Neuronal stem cell (in vitro differentiated cells): ENCODE measurements at places on chromosomes 1 and 21.

- DNase-seq, result no peak
Observed at GRCh38 chr1:245991266-245991665, 515.8 kb downstream of the SMYD3 start.

GRCh38 chr1:202316186-202316585 lies 25.6 kb downstream of the UBE2T start:
- DNase-seq, result no peak

GRCh38 chr1:114347431-114348209 lies 163.4 kb downstream of the TRIM33 start:
- DNase-seq, result no peak

DNA sequence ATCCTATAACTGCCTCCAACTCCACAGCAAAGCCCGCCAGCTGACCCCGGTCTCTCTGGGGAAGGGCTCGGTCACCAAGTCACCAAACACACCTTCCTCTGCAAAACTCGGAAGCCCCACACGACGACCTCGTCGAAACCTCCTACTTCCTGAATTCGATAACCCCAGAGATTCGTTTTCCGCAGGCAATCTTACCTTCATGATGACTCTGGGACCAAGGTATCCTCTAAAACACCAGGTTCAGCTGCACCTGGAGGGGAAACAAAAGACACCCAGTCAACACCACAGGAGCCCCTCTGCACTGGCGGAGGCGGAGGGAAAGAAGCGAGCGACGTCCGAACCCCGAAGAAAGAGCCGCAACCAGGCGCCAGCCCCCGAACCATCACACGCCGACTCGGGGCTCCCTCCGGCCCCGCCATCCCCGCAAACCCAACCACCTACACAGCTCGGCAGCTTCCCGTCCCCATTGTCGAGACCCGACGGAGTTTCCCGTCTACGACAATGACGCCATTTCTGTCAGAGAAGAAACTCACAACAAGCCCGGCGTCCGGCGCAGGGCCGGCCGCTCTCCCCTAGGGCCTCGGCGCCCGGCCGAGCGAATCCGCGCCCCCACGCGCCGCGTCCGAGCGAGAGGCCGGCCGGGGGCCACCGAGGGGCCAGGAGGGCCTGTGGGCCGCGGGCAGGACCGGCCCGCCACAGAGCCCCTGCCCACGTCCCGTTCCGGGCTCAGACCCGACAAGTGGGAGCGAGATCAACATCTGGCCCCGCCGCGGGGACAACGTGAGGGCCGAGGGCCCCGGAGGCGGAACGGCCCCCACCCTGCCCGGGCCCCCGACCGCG lies 1.0 kb downstream of the ARID4B start:
- DNase-seq, result peak; percentile 17

GRCh38 chr1:203744075-203744972 lies 20.7 kb upstream of the LAX1 start:
- no peak for DNase-seq

GRCh38 chr21:18960306-18960705 lies 556.7 kb upstream of the TMPRSS15 start:
- DNase-seq, result no peak

- no peak for DNase-seq
Observed at GRCh38 chr1:243407284-243408018, 151.6 kb downstream of the SDCCAG8 start.

- DNase-seq, result no peak
Observed at GRCh38 chr21:37496972-37497371, 130.4 kb downstream of the DYRK1A start.

- DNase-seq, result no peak
Observed at GRCh38 chr1:208298593-208299269, 54.5 kb upstream of the PLXNA2 start.

DNA sequence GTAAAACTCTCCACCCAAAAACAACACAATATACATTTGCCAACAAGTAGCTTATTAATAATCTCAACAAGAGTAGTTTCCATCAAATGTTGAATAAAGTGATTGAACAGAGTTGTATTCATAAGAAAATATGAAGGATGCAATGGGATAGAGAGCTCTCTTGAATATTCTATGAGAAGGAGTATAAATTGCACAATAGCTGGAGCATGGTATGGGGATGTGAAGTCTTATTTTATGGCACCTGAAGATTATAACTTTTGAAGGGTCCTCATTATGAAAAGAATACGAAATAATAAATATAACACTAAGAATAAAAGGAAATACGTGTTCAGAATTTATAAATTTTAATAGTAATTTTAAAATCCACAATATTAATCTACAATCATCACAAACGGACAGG lies 1415.1 kb downstream of the KCNT2 start:
- DNase-seq, result no peak

DNA sequence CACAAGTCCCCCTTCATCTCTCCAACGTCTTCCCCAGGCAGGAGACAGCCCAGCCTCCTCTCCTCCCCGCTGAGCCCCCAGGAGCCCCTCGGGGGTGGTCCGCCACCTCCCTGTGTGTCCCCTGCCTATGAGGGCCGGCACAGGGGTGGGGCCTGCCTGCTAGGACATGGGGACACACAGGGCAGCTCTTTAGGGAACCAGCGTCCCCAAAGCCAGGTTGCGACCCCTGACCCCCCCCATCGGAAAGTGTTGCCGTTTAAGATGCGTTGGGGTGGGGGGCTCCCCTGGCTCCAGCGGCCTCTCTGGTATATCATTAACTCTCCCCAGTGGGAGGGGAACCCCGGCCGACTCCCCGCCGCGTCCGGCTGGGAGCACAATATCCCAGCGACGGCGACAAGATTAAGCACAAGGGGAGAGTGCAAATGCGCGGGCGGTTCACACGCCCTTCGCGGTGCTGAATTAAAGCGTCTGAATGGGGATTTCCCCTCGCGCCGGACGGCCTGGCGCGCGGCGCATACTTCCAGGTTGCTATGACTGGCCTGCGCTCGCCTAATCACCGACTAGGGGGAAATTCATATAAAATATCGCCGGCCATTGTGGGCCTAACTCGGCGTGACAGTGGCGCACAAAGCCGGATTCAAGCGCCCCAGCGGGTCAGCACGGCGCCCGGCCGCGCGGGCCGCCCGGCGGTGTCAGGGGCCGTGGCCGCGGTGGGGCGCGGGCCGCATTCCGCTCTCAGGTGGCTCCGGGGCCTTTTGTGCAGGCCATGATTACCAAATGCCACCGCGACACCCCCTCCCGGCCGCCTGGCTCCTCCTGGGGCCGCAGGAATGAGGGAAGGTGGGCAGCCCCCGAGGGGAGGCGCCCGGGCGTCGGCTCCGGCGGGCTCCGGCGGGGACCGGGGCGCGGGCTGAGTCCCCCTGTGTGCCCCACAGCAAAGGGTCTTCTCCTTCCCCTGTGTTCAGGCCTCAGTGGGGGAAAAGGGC lies 30.9 kb downstream of the WNT3A start:
- peak; percentile 61 for DNase-seq

GRCh38 chr1:37995751-37996345 lies 6.0 kb upstream of the SF3A3 start:
- peak; percentile 61 for DNase-seq

DNA sequence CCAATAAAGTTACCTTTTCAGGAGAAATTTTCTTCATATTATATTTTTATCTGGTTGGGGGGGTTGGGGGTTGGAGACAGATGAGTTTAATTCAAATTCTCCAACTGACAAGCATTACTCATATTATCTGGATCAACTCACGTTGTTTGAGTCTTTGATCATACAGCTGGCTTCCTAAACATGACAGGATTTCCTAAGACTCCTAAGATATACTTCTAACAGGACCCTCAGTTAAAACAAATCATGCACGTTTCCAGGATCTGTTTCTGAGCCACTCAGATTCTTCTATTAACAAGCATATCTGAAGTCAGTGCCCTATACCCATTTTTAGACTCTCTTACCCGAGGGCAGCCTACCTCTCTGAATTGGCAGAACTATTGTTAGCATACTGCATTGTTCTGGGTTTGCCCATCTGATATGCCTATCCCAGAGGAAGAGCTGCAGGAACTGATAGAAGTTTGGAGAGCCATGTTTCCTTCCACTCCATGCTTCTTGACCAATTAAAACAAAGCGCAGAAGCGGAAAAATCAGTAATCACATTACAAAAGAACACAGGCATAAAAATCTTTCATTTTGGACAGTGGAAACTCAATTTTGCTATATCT lies 653.9 kb downstream of the LTN1 start:
- DNase-seq, result no peak

DNA sequence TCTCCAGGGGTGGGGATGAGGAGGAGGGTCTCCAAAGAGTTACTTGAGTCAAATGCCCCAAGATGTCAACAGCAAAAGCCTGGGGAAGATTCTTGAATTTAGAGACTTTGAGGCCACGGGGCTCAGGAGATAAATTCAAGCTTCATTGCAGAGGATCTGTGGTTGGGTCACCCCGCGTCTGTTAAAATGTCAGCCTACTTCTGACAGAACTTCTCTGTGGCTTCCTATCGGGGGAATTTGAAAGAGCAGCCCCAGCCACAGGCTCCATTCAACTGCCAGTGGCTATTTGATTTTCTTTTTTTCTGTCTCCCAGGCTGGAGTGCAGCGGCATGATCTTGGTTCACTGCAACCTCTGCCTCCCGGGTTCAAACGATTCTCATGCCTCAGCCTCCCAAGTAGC lies 62.5 kb upstream of the EFHD2 start:
- DNase-seq, result no peak

DNA sequence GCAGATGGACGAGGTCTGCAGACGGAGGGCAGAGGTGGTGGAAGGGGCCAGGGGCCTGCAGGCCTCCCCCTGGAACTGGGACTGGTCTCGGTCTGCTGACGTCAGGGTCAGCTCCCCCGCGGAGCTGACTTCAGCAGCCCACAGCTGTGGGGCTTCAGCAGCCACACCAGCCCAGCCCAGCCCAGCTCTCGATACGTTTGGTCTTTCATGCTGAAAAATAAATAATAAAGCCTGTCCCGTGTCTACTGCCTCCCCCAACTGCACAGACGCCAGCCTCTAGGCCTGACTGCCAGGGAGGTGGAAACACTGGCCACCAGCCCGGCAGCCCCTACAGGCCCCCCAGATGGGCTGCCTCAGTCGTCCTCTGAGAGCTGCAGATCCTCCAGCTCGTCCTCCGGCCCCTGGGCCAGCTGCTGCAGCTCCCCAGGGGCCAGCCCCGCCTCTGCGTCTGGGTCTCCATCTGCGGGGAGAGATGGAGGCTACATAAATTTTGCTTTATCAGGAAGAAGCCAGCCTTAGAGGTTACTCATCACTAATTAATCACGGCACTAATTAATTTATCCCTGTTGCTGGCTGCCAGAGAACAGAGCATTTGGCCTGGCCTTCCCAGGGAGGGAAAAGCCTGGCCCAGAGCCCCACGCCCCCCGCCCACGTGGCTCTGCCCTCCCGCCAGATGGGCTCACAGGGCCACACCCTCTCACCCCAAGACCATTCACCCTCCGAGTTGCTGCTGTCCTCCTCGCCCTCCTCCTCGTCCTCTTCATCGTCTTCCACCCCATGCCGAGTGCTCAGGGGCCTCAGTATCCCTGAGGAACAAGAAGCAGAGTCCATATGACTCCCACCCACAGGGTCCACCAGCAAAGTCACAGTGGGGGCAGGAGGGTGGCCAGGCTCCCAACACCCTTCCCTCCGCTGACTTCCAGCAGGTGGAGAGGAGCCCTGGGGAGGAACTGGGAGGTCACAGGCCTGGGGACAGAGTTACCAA lies 14.4 kb downstream of the NOC2L start:
- DNase-seq, result no peak

DNA sequence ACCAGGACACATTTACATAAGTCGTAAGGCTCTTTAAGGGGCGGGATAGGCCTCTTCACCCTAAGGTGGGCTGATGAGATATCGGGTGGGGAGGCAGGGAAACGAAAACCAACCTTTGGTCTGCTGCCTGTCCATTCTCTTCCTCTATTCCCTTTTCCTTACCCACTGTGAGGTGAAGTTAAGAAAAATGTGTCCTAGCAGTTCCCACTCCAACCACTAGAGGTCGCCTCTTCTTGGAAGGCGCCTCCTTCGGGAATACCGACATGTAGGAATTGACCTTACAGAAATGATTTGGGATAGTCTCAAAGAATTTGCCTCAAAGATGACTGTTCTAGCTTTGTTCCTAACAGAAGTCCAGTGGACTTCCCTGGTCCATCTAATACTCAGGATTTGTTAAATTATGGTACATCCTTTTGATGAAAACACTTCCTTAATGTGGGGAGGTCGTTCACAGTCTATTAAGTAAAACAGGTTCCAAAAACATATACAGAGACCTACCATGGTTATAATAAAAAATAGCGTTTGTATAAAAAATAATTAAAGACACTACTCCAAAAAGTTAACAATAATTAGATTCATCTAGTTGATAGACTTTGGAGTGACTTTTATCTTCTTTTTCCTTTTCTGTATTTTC lies 14.1 kb downstream of the AZIN2 start:
- peak; percentile 73 for DNase-seq

DNA sequence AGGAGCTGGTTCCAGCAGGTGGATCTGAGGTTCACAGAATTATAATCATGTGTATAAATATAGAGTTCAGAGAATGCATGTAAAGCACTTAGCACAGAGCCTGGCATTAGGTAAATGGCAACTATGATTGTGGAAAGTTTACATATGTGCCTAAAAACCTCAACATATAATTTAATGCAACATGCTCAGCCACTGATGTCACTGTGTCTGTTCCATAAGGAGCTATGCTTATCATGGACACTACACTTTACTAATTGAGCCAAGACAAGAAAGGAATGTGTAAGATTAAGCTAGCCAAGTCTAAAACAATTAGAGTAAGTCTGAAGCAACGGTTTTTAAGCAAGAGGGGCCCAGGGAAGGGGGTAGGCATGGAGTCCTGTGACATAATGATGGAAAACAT lies 61.5 kb downstream of the GNG12 start:
- DNase-seq, result no peak

DNA sequence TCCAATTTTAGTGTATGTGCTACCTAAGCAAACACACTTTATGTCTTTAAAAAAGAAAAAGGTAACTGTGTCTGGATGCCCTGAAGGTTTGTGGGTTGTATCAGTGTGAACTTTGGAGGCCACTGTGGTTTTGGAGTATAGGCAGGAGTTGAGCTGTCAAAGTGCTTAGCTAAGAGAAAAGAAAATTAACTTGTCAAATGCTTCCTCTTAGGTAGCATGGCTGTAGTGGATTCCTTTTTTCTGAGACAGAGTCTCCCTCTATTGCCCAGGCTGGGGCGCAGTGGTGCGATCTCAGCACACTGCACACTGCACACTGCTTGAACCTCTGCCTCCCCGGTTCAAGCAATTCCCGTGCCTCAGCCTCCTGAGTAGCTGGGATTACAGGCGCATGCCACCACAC lies 11.2 kb upstream of the SLC41A1 start:
- no peak for DNase-seq

DNA sequence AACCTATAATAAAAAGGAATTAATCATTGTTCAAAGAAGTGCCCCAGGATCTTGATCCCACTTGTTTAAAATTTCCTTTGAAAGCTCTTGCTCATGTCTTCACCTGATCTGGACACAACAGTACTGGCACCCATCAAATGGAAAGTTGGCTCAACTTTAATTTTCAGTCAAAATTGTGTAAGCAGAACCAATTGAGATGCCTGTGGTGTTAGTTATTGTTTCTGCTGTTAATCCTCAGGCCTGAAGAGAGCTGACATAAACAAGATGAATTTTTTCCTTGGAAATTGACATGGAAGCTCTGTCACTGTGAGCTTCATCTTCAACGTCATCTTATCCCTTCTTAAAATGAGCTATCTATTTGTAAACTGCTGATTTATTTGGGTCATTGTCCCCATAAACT lies 88.3 kb upstream of the TNFSF4 start:
- no peak for DNase-seq
